GM19239 (cell line): ENCODE measurements at places on chromosomes 13 and 19.

DNA sequence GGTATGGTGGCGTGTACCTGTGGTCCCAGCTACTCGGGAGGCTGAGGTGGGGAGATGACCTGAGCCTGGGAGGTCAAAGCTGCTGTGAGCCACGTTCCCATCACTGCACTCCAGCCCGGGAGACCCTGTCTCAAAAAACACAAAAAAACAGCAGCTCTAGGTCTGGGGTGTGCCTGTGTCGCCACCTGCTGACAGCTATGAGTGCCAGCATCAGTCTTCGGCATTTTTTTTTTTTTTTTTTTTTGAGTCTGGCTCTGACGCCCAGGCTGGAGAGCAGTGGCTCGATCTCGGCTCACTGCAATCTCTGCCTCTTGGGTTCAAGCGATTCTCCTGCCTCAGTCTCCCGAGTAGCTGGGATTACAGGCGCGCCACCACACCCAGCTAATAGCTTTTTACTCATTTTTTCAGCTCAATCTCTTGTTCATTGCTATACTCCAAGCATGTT, 10.1 kb downstream of the AP2S1 start:
- DNase-seq, result no peak

GRCh38 chr13:107801621-107802020, 413.7 kb downstream of the LIG4 start:
- DNase-seq, result no peak

GRCh38 chr19:55068950-55069864, 6.3 kb upstream of the RDH13 start:
- no peak for DNase-seq

- DNase-seq, result no peak
These were observed 3.6 kb downstream of the GPR4 start for GRCh38 chr19:45598267-45599001.

DNA sequence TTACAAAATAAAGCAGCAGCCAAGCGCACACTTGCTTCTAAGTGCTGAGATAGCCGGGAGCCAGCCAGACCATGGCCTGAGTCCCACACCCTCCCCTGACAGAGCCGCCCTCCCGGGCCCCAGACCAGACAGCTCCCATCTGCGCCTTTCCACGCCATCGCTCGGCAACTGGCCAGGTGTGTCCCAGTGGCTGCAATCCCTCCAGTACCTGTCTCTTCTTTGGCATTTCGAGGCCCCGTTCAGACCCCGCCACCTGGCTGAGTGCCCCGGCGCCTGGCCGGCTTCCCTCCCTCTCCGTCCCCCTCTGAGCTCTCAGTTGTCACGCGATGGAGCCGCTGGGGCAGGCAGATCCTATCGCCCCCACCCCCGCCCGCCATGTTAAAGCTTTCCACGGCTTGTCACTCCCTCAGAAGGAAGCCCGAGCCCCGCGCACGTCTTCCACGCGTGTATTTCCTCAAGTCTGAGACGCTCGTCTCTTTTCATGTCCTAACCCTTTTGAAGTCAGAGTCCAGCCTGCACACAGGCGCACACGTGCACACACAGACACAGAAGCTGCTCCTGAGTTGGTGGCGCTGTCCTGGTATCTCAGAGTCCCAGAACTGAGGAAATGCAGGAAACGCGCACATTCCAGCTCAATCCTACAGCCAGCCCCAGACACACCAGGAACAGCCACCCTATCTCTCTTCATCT, 7.9 kb downstream of the MLLT1 start:
- no peak for DNase-seq

DNA sequence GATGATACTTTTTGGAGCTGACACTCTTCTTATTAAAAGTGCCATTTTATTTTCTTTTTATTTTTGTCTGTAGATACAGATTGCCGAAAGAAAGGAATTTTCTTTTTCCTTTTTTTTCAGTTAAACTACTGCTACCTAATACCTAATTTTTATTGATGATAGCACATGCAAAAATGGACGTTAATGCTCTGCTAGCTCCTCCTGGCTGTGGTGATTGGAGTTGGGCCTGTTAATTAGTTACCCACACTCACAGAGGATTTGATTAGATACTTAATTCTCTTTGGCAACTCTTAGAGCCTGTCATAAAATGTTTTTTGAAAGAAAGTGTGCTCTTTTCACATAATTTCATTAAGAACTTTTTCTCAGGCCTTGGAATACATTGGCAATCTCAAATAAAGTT, 366.8 kb downstream of the DCT start:
- DNase-seq, result no peak

DNA sequence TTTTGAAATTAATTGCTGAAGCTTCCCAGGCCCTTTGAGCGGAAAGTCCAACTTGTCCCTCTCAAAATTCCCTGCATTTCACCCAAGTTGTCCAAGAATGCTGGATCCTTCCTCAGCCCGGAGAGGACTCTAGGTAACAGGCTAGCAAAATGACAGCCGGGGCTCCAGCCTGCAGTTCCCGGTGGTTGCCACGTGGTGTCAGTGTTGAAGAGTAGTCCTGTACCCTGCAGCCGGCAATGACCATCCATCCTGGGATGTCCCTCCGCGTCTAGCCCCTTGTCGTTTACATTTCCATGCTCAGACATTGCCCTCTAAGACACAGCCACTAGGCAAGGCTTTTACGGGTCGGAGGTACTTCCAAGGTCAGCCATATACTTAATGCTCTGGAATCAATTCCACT, 31.4 kb upstream of the MTIF3 start:
- no peak for DNase-seq
